ENCODE measurements at places on chromosomes 5 and 9.
A peak's percentile ranks its signal among the peaks of the same experiment; 100 is the strongest.

GRCh38 chr5:126680191-126680817 lies 79.6 kb downstream of the PHAX start:
- peak; percentile 94 for DNase-seq

DNA sequence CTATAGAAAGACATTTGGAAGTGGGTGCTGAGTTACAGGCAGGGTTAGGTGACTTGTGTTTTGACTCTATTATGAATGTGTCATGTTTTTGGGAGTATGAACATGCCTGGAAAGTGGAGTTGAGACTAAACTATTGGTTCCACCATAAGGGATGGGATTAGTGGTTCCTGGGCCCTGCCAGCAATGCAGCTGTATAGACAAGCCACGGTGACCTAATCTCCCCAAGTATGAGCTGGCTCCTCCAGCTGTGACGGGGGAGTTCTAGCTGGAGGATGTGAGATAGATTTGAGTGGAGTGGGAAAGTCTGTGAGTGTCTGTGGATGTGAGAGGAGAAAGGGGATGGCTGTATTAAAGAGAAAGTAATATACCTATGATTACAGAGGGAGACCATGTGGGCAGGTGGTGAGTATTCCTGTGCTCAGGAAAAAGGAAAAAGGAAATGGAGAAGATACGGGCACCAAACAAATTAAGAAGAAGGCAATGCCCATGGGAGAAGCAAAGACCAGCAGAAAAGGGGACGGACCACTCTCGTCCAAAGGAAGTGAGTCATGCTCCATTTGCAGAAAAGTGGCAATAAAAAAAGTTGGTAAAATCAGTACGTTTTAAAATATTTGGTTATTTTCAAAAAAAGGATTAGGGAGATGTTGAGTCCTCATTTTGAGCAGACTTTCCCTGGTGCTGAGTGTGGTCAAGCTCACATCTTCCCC lies 48.3 kb upstream of the ICE1 start:
- no peak for DNase-seq

DNA sequence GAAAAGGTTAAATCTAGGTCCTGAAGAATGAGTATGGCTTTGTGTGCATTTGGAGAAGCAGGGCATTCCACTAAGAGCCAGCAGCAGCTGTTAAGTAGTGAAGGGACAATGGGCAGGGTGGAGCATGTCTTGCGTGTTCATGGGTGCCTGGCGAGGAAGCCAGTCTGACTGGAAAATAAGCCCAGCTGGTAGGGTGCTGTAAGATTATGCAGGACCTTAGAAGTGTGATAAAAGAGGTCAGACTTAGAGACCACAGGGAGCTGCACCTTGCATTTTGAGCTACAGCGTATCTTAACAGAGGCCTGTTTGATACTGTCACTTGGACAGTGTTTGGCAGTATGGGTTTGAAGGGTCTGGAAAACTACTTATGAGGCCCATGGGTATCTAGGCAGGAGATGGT lies 131.7 kb upstream of the ELL2 start:
- DNase-seq: no peak

GRCh38 chr5:106085556-106085955 lies 1585.2 kb downstream of the EFNA5 start:
- DNase-seq: no peak

GRCh38 chr5:40240111-40240510 lies 439.6 kb upstream of the PTGER4 start:
- DNase-seq: no peak

GRCh38 chr9:116233160-116233530 lies 79.6 kb downstream of the PAPPA start:
- no peak for DNase-seq

GRCh38 chr5:116566251-116566650 lies 8.4 kb downstream of the SEMA6A start:
- DNase-seq: no peak

DNA sequence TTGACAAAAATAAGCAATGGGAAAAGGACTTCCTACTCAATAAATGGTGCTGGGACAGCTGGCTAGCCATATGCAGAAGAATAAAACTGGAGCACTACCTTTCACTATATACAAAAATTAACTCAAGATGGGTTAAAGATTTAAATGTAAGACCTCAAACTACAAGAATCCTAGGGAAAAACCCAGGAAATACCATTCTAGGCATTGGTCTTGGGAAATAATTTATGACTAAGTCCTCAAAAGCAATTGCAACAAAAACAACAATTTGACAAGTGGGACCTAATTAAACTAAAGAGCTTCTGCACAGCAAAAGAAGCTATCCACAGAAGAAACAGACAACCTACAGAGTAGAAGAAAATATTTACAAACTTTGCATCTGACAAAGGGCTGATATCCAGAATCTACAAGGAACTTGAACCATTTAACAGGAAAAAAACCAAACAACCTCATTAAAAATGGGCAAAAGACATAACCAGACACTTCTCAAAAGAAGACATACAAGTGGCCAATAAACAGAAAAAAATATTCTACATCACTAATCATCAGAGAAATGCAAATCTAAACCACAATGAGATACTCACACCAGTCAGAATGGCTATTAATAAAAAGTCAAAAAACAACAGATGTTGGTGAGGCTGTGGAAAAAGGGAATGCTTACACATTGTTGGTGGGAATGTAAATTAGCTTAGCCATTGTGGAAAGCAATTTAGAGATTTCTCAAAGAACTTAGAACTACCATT lies 75.2 kb upstream of the CPEB4 start:
- no peak for DNase-seq

- DNase-seq: no peak
Observed at GRCh38 chr5:91490316-91490715, 107.2 kb upstream of the ARRDC3 start.

GRCh38 chr9:135093911-135094584 lies 6.6 kb downstream of the OLFM1 start:
- no peak for DNase-seq

GRCh38 chr9:14911046-14911445 lies 818 bp upstream of the FREM1 start:
- no peak for DNase-seq

DNA sequence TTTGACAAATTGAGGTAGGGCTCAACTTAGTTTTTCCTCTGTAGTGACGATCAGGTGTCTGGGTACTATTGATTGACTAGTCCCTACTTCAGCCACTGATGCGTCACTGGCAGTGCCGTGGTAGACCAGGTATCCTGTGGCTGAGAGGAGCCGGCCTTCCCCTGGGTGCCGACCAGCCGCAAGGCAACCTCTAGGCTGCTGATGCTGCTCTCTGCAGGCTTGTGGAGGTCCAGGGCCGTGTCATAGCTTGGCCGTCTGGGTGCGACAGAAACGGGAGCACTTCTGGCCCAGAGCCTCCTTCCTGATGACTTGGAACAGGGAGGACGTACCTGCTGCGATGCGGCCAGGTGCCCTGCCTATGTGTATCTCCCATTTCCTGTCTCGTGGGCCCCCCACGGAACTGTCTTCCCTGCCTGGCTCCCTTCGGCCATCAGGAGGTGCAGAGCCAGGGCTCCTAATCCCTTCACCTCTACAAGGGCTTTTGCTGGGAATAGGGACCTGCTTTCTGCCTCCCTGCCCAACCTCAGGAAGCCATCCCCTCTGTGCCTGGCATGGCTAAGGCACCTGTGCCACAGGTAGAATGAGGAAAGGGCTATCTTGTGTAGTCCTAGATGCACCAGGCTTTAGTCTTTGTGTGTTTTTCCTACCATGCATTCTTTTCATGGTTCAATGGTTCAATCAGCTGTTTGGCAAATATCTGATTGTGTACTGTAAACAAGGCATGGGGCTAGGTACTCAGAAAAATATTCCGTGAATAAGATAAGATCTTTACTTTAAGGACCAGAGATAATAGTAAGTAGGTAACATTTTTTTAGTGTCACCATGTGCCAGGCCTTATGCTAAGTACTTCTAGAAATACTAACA lies 44.6 kb downstream of the MVB12B start:
- DNase-seq: no peak

- no peak for DNase-seq
Observed at GRCh38 chr5:120162321-120162720, 301.8 kb upstream of the PRR16 start.

DNA sequence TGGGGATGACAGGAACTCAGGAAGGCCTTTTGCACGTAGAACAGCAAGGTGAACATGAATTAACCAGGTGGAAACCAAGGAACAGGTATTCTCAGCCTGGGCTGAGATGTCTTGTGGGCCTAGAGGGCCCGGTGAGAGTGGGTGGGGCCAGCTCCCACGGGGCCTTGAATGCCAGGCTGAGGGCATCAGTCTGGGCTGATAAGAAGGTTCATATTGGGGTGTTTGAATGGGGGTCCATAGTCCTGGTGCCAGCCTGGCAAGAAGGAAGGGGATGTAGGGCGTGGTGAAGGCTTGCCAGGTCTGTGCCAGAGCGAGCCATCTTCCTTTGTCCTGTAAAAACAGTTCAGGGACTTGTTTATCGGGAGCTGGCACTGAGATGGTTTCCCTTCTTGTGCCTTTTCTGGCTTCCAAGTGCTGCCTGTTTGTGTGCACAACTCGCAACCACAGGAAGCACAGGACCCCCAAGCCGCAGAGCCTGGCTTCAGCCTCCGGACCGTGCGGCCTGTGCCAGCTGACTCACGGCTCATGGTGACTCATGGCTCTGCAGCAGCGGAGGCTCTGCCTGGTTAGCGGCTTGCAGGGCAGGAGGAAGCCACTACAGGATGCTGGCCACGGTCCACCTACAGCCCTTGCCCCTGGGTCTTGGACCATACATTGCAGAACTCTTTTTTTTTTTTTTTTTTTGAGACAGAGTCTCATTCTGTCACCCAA lies 2.4 kb downstream of the CARD19 start:
- DNase-seq: peak; percentile 93

- DNase-seq: peak; percentile 78
Observed at GRCh38 chr5:63439537-63439936, 522.7 kb downstream of the HTR1A start.

GRCh38 chr5:154487541-154487940 lies 9.5 kb upstream of the HAND1 start:
- peak; percentile 85 for DNase-seq

DNA sequence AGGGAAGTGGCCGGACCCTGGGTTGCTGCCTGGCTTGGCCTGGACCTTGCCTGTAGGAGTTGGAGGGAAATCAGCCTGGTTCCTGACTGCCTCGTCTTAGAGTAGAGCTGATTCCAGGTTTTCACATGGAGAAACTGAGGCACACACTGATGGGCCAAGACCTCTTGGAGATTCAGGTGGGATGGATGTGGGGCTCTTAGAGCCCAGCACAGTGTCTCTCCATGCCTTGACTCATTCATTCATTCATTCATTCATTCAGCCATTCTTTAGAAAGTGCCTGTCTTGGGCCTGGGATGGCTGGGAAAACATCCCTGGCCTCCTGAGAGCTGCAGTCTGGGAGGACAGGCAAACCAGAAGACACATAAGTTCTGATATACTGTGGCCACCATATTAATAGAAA lies 2.2 kb downstream of the LRRC8A start:
- DNase-seq: no peak

- no peak for DNase-seq
Observed at GRCh38 chr9:134293611-134294152, 32.6 kb upstream of the RXRA start.

- DNase-seq: no peak
Observed at GRCh38 chr9:83649515-83649914, 26.6 kb downstream of the IDNK start.

GRCh38 chr5:179793468-179794139 lies at the start of gene LTC4S:
Gene LTC4S, plus strand, starts transcription at chr5:179793986. Its CDS starts 95 bp downstream, at chr5:179794081.
- DNase-seq: no peak

DNA sequence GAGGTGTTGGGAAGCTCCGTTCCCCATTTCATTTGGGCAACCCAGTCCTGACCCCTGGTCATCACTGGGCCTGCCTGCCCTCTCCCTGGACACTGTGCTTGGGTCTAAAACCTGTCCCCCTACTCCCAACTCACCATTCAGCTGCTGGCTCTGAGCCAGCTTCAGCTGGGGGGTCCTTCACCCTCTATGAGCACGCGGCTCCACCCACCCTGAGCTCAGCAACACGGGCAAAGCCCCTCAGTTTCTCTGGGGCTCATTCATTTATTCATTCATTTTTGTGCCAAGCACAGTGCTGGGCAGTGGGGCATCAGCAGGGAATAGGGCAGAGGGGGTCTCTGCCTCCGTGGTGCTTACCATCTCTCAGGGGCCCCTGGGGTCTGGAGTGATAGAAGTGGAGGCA lies 199.8 kb upstream of the MVB12B start:
- DNase-seq: no peak

- DNase-seq: no peak
Observed at GRCh38 chr5:122404018-122404417, 92.0 kb downstream of the SNCAIP start.

DNA sequence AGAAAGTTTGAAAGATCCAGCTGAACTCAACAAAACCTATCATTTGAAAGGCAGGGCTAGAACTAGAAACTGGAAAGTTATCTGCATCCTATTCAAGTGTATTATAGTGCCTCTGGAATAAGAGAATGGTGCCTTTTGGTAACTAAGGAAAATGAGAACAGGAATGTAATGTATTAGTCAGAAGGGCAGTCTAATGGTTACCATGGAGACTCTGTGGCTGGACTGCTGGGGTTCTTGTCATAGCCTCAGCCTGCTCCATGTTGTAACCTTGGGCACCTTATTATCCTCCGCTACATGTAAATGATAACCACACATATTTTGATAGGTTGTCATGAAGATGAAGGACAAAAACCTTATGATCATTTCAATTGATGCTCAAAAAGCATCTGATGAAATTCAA lies 24.6 kb upstream of the IFNB1 start:
- no peak for DNase-seq

DNA sequence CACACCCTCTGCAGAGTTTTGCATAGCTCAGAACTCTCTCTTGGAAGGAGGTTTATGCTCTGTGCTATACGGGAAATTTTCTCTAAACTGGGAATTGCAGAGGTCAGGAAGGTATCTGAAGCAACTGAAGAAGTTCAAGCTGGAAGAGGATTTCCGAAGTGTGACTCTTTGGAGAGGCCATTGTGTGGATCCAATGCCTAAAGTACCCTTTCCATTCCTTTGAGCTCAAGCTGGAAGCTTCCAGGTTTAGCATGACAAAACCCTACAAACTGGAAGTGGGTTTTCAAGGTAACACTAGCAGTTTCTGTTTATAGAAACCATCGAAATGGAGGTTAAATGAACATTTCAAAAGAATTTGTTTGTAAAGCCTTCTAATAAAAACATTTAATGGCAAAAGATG lies 187.1 kb downstream of the CFAP90 start:
- DNase-seq: no peak

DNA sequence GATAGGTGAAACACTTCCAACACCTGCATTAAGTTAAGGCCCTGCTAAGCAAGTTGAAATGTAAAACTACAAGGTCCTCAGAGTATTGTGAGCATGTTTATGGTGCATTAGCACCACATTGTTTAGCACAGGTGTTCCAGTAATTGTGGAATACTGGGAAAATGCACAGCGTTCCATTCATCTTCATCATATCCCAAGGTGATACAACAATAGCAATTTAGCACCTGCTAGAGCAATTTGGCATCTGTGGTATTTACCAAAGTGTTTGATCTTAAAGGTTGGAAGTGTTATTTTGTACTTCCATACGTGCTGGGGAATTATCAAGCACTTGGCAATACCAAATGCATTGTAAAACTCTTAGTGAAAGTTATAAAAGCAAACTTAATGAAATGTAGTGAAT lies 266.8 kb downstream of the CYLC2 start:
- no peak for DNase-seq

DNA sequence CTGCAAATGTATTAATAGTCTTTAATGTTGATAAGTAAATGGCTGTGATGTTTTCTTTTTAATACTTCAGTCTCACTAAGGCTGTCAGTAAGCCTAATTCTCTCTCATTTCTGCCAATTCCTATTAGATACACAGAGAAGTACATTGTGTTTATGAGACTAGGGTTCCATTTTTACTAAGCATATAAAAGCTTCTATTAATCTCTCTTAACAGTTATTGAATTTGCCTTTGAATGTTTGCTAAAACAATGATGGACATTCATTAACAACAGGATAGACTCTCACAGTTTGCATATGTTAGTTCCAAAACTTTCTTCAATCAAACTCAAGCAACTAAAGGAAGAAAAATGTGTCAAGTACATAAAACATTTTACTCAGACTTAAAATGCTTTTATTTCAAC lies 659.3 kb downstream of the TLE1 start:
- DNase-seq: no peak
